ENCODE measurements at places on chromosomes 5 and 9.

- no peak for DNase-seq
These were observed 66.6 kb downstream of the ZNF474 start for GRCh38 chr5:122195802-122196394.

- no peak for DNase-seq
These were observed 145.5 kb upstream of the MAP3K1 start for GRCh38 chr5:56669534-56670483.

GRCh38 chr5:154461531-154461930 lies 15.7 kb downstream of the SAP30L start:
- no peak for DNase-seq

- DNase-seq = no peak
These were observed 26.9 kb downstream of the PTGS1 start for GRCh38 chr9:122397749-122398148.

DNA sequence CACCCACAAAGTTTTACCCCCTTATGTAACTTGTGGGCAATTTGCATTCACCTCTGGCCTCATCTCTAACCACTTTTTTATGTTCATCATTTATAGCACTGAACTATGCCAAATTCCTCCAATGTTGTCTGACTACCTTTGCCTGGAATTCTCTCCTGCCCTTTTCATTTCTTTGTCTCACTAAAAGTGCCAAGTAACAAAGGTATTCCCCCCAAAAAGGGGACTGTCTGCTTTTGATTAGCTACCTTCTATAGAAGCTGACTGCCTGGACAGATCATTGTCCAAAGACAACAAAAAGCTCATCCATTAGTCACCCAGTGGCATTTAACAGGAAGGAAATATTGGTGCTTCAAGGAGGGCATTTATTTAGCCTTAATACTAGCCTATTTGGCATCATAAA lies 189.9 kb upstream of the VCAN start:
- DNase-seq = no peak

DNA sequence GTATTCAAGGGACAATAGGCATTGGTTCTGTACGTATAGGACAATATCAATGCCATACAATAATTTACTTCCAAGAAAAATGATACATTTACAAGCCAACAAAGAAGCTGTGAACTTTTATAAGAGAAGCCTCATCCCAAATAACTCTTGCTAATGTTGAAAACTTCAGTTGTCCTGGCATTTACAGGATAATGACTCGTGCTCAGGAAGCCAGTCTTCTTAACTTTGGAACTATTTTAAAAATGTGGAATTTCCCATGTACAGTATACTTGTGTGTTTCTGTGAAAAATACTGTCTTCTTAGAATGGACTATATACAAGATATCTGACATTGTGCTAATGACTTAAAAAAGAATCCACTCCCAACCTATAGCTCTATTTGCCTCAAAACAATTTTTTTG lies 1479.3 kb upstream of the CDH9 start:
- no peak for DNase-seq

DNA sequence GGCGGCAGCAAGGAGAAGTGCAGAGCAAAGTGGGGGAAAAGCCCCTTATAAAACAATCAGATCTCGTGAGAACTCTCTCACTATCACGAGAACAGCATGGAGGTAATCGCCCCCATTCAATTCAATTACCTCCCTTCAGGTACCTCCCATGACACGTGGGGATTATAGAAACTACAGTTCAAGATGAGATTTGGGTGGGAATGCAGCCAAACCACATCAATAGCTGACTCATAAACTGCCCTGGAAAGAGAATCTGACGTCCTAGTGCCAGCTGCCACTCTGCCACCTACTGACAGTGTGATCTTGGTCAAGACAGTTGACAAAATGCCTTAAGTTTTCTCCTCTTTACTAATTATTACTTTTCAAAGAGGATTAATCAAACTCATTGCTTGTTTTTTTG lies 128.3 kb downstream of the GPBP1 start:
- DNase-seq = no peak

GRCh38 chr9:131397100-131397790 lies 3.4 kb downstream of the PRRC2B start:
- DNase-seq = no peak

DNA sequence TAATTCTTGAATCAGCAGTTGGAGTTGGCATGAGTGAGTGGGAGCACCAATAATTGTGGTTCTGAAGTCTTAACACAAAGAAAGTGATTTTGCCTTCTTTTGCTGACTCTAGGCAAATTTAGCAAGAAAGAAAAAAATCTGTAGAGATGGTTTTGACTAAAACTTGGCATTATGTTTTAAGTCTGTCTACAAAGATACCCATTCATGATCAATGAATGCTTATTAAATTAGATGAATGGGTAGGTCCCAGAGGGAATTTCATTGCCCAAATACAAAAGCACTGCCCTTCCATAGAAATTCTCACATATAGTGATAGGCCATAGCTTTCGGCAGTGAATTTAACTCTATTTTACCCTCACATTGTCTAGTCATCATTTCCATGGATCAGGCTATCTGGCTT lies 428.6 kb upstream of the ADAMTSL1 start:
- DNase-seq = no peak

GRCh38 chr9:132712753-132713152 lies 42.5 kb downstream of the GTF3C4 start:
- DNase-seq = no peak

GRCh38 chr5:79932510-79933504 lies 58.3 kb downstream of the MTX3 start:
- no peak for DNase-seq

GRCh38 chr9:89006996-89007967 lies 16.0 kb downstream of the S1PR3 start:
- DNase-seq = no peak

DNA sequence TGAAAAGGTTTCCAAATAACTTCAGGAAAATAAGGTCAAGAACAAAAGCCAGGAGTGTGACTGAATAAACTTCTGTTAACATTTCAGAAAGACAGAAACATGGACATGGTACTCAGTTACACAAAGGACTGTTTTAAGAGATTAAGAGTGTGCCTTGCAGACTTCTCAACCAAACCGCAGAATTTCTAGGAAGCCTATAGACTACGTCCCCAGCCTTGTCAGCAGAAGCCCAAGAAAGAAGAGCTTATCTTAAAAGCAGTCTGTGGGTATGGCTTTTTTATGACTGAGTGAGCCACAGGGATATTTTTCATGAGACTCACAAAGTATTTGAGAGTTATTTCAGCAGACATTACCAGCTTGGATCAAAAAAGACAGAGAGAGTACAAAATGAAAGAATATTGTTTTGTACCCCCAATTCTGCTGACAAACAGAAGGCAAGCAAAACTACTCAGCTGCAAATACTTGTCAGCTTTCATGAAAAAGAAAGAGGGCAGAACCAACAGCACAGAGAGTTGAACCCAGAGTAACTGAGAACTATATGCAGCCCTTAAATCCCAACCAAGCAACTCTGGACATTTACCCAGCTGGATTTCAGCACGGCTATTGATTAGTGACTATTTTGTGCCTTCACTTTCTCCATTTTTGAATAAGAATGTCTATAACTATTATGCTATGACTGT lies 711.0 kb upstream of the CTNND2 start:
- no peak for DNase-seq

DNA sequence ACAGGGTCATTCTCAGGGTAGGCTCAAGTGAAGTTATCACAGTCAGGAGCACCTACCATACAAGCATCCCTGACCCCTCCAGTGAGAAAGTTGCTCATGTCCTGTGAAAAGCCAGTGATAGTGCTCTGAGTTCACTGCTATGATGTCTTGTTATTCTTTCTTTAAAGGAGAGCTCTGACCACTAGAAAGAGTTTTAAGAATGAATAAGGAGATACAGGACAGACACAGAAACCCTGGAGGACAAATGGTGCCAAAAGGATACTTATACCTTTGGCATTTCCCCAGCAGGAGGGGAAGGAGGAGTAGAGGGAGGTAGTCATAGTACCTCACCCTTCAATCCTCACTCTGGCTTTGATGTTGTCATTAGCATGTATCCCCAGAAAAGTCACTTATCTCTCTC lies 84.0 kb upstream of the AGXT2 start:
- no peak for DNase-seq

All from hematopoietic multipotent progenitor cell treated with erythropoietin and hydrocortisone succinate and interleukin-3 and kit ligand, for 15 days (in vitro differentiated cells).